ENCODE measurements at places on chromosomes 4 and X.

GRCh38 chrX:46831765-46832327 lies 5.0 kb upstream of the RP2 start:
- DNase-seq, result no peak

DNA sequence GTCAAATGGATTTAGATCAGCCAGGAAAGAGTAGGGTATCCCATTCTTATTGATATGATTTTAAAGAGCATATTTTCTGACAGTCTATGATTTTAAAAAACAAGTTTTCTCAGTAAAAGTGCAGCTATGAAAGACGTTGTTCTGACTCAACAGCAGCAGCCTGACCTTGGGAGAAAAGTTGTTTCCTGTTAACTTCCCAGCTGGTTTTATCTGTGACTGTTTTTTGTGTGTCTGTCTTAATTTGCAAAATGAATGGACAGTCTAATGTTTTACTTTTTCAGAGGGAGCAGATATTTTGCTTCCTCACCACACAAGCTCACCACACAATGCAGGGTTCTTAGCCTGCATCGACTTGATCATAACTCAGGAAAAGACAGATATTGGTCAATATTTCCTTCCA lies 764 bp upstream of the MTHFD2L start:
- DNase-seq, result no peak

DNA sequence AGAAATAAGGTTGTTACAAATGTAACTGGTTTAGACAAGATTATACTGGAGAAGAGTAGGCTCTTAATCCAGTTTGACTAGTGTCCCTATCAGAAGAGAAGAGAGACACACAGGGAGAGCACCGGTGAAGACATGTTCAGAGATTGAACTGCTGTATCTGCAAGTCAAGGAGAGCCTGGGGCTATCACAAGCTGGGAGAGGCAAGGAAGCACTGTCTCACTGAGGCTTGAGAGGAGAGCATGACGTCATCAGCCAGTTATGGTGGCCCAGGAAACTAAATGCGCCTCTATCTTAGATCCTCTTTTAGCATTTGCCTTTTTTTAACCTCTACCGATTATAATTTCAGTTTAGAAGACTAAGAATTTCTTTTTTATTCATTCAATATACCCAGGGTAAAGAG lies 583.4 kb downstream of the TRAM1L1 start:
- no peak for DNase-seq

DNA sequence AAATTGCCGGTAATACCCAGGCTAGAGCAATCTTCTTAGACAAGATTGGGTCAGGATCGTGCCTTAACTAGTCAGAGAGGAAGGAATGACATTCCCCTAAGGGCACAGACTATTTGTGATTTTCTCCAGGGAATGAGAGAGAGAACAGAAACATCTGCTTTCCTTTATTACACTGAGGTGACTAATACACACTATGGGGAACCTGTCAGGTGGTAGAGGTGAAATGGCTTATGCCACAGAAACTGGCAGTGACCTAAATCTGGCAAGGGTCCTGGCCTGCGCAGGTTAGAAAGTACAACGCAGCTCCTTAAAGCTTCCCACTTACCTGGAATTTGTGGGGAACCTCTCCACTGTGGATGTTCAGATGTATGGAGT lies 16.6 kb upstream of the HPGD start:
- no peak for DNase-seq

GRCh38 chr4:6019316-6020263 lies 1.4 kb upstream of the C4orf50 start:
- peak; percentile 2 for DNase-seq

DNA sequence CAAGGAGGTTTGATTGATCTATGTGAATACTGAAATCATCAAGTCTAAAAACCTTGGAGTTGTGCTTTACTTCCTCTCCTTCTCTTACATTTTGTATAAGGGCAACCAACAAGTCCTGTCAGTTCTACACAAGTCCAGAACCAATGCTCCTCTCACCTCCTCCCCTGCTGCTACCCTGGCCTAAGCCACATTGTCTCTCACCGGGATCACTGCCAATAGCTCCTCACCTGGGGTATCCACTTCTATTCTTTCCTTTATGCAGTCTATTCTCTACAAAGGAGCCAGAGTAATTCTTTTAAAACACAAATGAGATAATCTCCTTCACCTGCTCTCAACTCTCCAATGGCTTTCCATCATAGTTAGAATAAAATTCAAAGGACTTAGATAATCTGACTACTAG lies 13.3 kb upstream of the ARHGEF6 start:
- no peak for DNase-seq

DNA sequence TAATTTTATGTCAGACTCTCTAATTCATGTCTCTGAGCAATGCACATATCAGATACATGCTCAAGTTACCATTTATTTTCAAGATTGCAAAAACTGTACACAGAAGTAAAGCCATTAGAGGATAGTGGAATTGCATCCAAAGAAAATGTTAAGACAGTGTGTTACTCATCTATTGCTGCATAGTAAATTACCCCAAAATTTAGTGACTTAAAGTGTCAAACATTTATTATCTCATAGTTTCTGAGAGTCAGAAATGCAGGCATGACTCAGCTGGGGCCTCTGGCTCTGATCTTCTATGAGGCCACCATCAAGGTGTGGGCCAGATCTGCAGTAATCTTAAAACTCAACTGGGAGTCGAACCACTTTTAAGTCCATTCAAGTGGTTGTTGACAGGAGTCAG lies 275.2 kb downstream of the QDPR start:
- DNase-seq, result no peak

- no peak for DNase-seq
Observed at GRCh38 chrX:15158350-15158735, 111.5 kb downstream of the ASB9 start.

DNA sequence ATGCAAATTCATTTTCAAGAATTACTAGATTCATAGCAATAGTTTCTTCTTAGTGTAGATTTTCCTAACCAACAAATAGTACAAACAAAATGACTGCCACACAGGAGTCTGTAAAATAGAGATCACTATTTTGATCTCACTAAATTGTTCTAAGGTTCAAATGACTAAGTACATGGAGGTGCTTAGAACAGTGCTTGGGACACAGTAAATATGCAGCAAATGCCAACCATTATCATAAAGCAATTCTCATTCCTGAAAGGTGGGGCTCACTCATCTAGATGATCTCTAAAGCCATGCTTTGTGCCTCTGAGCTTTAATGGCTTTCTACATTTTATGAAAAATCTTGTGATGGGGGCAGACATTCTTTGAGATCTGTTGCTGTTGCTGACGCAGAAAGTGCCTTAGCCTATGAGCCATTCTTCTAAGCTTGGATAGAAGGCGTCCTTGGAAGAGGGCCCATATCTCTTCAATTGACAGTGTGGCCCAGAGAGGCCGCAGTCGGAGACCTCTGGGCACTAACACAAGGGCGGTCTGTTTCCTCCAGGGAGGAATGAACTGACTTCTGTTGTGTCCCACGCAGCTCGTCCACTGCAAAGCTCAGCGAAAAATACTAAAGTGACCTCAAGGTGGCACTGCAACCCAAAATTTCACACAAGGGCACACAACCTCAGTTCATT lies 23.5 kb downstream of the TLR10 start:
- DNase-seq, result peak; percentile 40

GRCh38 chrX:109537324-109537665 lies 651 bp downstream of the NXT2 start:
- DNase-seq, result no peak

DNA sequence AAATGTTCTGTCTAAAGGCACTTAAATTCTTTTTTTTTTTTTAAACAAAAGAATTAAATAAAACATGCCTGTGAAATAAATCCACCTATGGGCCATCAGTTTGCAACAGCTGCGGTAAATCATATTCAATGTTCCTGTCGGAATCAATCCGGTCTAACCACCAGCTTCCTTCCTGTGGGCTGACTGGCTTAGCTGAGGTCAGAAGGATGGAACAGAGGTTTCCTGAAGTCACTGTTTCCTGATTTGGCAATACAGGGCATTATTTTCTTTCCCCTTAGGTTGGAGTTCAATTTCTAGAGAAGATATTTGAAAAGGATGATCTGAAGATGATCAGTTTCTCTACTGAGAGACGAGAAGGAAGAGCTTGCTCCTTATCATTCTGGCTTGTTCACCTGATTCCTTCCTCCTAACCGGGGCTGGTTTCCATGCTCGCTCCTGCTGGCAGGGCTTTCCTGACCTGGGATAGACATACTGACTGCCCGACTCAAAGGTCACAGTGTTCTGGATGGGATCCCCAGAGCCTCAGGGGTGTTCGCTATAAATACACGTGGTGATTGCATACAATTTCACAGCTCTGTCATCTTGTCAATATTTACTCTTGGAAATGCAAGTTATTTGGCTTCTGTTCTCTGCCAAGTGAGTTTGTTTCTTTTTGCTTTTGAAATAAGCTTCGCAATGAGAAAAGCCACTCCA lies 21.7 kb downstream of the PDLIM3 start:
- DNase-seq, result no peak

- no peak for DNase-seq
Observed at GRCh38 chr4:5885733-5886132, 7.2 kb downstream of the CRMP1 start.

DNA sequence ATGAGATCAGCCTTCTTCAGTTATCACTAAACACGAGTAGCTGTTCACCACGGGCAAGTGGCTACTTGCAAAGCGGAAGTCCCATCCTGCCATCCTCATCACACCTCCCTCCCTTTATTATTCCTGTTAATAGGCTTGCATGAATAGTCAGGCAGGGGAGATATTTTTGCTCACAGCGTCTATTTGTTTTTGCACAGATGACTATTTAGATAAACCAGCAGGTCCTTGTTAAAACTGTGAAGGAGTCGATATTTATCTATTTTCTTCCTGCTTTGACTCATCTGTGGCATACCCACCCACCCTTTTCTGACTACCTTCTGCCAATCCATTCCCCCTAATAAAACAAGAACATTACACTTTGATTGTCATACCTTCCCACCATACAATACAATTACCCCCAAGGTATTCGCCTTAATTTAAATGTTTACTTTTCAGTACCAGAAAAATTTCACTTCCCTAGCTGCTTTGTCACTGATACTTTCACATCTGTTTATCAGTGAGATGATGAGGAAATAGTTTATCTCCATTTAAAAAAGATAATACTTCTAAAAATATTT lies 96.6 kb upstream of the BANK1 start:
- no peak for DNase-seq

DNA sequence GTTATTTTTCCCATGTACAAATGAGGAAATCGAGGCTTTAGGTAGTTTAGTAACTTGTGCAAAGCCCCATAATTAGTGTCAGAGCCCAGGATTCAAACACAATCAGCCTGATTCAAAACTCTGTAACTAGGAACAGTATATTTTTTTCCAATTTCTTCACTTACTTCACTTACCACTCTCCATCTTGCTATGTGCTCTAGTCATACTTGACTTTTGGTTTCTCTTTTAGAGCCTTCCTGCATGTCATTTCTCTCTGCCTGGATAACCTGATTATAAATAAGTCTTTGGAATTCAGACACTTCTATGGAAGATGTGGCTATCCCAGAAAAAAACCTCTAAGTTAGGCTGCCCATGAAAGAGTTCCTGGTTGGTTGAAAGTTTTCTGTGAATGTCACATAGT lies 22.2 kb downstream of the SATL1 start:
- DNase-seq, result no peak

DNA sequence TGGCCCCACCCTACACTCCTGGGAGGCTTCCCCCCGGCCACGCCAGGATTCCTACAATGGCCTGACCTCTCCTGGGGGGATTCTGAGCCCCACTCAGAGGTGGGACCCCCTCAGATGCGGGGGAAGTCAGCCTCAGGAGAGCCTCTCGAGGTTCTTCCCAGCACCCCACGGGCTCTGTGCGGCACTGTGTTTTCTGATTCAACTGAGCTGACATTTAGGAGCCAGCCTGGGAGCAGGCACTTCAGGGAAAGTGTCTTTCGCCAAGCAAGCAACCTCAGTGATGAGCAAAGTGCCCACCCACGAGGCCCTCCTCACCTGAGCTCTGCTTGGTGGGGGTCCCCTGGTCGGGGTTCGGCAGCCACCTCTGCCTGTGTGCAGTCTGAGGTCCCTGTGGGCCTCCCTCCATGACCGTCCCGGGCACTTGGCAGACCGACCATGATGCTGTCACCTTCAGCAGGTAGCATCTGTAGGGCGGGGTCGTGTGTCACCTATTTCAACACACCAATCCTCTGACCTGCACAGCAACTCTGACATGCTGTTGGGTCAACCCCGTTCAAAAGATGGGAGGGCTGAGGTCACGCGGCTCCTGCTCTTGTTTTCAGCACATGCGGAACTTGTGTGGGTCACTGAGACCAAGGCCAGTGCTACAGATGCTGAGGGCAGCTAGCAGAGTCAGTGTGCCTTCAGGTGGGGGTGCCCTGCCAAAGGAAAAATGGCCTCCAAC lies 46.2 kb downstream of the ADRA2C start:
- no peak for DNase-seq

DNA sequence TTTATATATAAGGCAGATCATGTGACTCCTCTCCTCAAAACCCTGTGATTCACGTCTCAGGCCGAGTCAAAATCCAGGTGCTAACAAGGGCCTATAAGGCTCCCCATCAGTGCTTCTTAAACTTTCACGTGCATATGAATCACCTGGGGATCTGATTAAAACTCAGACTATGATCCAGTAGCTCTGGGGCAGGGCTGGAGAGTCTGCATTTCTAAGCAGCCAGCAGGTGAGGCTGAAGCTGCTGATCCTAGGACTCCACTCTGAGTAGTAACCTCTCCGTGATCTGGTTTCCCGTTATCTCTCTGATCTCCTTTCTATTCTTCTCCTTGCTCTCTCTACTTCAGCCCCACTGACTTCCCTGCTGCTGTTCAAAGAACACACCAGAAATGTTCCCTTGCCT lies 252.4 kb upstream of the RPS6KA3 start:
- no peak for DNase-seq

DNA sequence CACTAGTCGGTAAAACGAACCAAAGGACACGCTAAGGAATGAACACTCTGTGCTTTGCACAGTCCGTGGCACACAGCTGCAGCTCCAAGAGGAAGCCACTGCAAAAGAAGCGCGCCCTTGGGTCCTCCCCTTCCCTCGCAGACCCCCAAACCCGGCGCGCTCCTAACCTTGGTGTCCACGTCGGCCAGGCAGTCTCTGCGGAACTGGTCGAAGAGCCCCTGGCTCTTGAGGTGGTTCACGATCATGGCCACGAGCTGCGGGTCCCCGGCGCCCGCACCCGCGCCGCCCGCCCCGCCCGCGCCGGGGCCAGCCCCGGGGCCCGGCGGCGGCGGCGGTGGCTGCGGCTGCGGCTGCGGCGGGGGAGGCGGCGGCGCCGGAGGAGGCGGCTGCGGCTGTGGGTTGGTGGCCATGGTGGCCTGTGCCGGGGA lies 333 bp downstream of the BOD1L1 start:
- no peak for DNase-seq

GRCh38 chrX:13760426-13760825 lies 25.9 kb downstream of the OFD1 start:
- no peak for DNase-seq

- no peak for DNase-seq
Observed at GRCh38 chrX:116409219-116409618, 27.2 kb upstream of the SLC6A14 start.

Data from stimulated activated naive CD4-positive, alpha-beta T cell treated with Interleukin-2 at 50 U/mL for 16 hours (primary cell).